ENCODE measurements at places on chromosomes 2 and 18.

- no peak for DNase-seq
Observed at GRCh38 chr2:43766006-43766405, 7.8 kb upstream of the DYNC2LI1 start.

- DNase-seq = no peak
Observed at GRCh38 chr2:182715121-182715891, 751 bp upstream of the DNAJC10 start.

DNA sequence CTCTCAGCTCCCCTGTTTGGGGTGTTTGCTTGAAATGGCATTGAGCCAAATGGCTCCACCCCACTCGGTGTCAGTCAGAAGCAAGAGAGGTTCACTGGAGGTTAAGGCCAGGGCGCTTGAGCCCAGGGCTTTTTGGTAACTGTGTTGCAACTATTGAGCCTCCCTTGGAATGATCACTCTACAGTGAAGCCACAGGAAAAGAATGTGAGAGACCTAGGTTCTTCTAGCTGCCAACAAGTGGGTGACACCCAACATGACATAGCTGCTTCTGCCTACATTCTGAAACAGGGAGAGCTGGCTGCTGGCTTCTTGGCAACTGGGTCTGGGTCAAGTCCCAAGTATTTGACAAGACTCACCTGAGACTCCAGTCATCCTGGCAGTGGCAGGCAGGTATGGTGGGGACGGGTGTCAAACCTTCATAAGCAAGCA, 7.1 kb upstream of the GRHL1 start:
- DNase-seq = no peak

GRCh38 chr2:59044736-59045135, 803.6 kb upstream of the FANCL start:
- DNase-seq = no peak

Data from T1000 (cell line).